ENCODE measurements at places on chromosomes 3 and 15.
A peak's percentile ranks its signal among the peaks of the same experiment; 100 is the strongest.

GRCh38 chr3:16399473-16399872 lies 114.0 kb downstream of the RFTN1 start:
- peak; percentile 61 for DNase-seq

GRCh38 chr3:170154084-170154483 lies 27.4 kb downstream of the PHC3 start:
- peak; percentile 25 for DNase-seq

GRCh38 chr3:79001255-79001654 lies 766.5 kb downstream of the ROBO1 start:
- no peak for DNase-seq

- no peak for DNase-seq
Measured at GRCh38 chr3:3065876-3066275, 44.3 kb downstream of the IL5RA start.

GRCh38 chr3:42024591-42025351 lies 62.9 kb upstream of the ULK4 start:
- no peak for DNase-seq

GRCh38 chr3:11307830-11308432 lies 35.7 kb downstream of the ATG7 start:
- DNase-seq: no peak

GRCh38 chr3:13543253-13543652 lies 5.7 kb upstream of the FBLN2 start:
- peak; percentile 87 for DNase-seq

GRCh38 chr3:48215876-48216275 lies 7.4 kb upstream of the CAMP start:
- no peak for DNase-seq

DNA sequence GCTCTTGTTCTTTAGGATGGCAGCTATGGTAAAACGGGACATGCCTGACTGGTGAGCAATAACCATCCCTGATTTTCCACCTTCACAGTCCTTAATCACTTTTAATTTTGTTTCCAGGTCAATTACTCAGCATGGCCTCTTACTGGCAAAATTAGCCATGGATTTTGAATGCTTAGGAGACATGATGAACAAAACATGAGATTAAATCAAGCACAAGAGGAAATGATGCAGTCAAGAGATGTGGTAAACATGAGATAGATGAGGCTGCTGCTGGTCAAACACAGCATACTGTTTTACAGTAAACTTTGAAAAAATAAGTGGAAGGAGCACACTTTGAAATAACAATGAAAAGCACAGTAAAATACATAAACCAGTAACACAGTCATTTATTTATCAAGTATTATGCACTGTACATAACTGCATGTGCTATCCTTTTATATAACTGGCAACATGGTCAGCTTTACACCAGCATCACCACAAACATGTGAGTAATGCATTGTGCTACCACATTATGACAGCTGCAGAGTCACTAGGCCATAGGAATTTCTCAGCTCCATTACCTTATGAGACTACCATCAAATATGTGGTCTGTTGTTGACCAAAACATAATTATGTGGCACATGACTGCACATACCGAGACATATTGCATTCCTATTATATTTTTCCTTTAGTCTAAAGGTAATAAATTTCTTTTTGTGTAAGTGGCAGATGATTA lies 30.1 kb upstream of the ZNF502 start:
- no peak for DNase-seq

DNA sequence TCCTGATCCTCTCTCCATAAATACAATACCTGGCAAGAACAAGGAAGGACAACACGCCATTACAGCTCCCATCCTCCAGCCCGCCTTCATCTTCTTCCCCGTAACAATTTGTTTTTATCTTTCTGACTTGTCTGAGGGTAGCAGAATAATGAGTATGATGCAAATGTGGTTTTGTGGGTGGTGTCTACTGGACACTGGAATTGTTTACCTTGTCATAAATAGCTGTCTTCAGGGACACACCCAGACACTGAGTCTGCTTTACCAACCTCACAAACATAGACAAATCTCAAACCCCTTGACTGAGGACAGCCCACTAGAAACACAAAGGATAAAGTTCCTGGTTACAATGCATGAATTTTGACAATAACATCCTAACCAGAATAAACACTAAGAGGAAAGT lies 13.4 kb downstream of the WDR72 start:
- no peak for DNase-seq

GRCh38 chr3:141375381-141376301 lies 7.3 kb downstream of the ZBTB38 start:
- DNase-seq: no peak

DNA sequence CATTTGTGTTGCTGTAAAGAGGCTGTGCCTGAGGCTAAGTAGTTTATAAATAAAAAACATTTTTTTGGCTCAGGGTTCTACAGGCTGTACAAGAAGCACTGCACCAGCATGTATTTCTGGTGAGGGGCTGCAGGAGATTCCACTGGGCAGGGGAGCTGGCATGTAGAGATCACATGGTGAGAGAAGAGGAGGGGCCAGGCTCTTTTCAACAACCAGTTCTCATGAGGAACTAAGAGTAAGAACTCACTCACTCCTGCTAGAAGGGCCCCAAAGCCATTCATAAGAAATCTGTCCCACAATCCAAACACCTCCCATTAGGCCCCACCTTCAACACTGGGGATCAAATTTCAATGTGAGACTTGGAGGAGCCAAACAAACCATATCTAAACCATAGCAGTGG lies 214.9 kb upstream of the LMCD1 start:
- no peak for DNase-seq

- DNase-seq: no peak
Measured at GRCh38 chr15:31259562-31260252, 66.9 kb upstream of the KLF13 start.

DNA sequence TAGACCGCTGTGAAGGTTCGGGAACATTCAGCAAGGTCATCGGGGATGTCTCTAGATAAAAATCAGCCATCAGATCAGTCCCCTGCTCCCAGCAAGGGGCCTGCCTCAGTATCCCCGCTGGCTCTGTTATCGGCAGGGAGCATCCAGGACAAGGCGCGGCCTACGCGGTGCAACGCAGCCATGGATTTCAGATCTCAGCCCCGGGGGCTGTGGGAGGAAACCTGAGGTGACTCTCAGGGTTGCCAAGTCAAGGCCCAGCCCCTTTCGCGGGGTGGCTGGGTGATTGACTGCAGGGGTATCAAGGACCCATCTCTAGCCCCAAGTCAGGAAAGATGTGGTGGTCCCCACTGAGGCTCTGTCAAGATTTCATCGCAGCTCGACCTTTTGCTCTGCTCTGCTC lies 23.1 kb upstream of the CD47 start:
- no peak for DNase-seq

GRCh38 chr3:95939235-95939809 lies 875.1 kb upstream of the EPHA6 start:
- no peak for DNase-seq

- no peak for DNase-seq
Measured at GRCh38 chr3:36924744-36925521, 19.9 kb downstream of the TRANK1 start.

GRCh38 chr3:163033652-163034051 lies 1537.0 kb downstream of the OTOL1 start:
- no peak for DNase-seq

DNA sequence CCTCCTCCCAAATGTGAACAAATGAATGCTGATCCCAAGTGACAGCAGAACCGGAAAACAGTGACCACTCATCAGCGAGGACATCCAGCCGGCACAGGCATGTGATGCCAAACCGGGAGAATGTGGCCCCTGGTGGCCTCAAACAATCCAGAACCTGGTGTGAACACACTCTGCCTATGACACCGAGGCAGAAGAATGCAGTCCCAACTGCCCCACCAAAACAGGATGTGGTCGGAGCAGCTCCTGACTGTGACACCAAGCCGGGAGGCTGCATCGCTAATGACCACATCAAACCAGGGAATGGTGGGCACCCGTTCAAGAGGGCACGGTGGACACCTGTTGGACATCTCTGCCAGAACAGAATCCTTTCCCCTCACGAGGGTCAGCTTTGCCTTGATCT lies 15.4 kb downstream of the SCN5A start:
- no peak for DNase-seq

DNA sequence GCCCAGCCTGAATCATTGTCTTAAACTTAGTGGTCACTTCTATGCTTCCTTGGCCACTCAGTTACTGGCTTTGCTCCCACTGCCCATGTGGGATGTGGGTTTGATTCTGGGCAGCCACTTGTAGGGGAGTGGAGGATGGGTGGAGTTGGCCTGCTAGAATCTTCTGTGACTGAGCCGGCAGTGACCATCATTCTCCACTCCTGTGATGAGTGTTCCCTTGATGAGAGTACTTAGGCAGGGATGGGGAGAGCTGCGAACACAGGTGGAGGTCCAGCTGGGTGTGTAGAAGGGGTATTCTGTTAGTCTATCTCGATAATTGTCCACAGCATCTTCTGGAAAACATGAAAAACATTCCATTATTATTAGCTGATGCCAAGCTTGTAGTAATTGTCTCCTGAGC lies 8.0 kb downstream of the TM6SF1 start:
- DNase-seq: no peak

DNA sequence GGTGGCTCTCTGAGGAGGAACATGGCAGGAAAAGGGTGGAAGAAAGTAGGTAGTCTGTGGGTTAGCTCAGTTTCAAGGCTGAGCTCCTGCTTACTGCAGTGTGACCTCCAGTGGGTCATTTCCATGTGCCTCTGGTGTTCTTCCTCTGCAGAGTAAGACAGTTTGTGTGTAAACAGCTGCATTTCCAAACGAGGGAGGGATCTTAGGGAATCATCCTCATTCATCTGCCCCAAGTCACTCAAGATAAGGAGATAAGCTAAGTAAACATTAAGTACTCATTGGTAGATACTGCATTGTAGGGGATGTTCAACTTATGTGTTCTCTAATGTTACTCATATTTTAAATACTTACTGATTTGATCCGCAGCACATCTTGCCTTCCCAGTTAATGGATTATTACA lies 83.6 kb downstream of the CLSTN2 start:
- DNase-seq: no peak

DNA sequence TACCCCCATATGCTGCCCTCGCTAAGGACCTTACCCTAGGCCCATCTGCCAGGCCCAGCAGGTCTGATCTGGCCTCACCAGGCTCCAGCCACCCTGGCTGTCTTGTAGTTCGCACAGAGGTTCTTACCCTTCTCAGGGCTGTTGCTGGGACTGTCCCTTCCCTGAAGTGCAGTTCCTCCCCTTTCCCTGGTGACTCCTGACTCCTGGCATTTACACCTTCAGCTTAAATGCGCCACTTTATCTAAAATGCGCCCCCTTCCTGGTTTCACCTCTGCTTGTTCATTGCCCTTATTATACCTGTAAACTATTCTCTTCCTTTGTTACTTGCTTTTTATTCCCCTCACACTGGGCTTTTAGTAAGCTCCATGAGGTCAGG lies 835 bp upstream of the TTLL3 start:
- DNase-seq: no peak

GRCh38 chr3:126441256-126441880 lies 34.3 kb downstream of the ZXDC start:
- DNase-seq: no peak

- no peak for DNase-seq
Measured at GRCh38 chr3:185082829-185083228, 70.0 kb downstream of the C3orf70 start.

- peak; percentile 30 for DNase-seq
Measured at GRCh38 chr3:31170932-31171670, 276.6 kb upstream of the GADL1 start.

DNA sequence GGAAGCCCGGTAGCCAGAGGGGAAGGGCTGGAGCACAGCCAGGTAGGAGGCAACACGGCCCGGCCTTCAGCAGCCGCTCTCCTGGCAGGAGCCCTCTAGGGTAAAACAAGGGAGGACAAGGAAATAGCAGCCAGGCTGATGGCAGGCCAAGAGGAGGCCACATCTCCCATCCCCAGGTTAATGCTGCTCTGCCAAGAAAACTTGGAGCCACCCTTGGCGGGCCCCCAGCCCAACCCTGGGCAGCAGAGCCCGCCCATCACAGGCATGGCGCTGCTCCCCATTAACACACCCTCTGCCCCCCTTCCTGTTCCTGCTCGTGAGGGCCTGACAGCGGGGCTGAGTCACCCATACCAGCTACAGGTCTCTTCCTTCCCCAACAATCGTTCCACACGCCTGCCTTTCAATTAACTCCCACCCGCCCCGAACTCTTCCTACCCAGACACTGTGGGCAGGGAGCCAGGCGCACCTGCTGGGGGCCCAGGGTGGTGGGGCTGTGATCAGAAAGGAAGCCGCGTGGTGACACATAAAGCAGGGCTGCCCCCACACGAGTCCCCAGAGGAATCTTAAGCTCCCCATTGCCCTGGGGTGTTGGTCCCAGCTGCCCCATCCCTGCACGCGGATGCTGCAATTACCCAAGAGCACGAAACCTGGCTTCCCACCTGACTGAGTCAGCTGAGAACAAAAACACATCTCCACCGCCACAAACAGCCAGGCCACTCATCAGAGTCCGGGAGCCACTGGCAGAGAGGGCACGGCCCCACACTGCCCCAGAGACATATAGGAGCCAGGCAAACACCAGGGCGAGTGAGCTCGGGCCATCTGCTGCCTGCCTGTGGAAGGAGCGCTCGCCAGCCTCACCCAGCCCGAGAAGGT lies at the start of gene C15orf62:
Gene C15orf62, plus strand, starts transcription at position 707 of the 873 bp plus-strand sequence. CDS start 516 bp downstream, outside the sequence.
- DNase-seq: no peak

DNA sequence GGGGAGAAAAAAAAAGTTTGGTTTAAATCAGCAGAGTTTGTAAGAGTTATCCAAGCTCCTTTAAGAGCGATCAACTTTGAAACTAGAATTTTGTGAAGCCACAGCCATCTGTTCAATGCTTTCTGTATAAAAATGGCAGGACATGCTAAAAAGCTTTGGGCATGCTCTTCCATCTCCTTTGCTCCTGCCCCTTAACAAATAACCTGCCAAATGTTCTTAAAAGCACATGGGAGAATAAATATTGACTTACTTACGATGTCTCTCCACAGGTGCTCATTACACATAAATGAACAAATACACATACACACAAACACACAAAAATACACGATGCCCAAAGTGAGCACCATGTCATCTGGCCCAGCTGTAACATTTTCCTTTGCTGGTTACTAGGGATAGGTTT lies 211.8 kb upstream of the DPH6 start:
- no peak for DNase-seq

DNA sequence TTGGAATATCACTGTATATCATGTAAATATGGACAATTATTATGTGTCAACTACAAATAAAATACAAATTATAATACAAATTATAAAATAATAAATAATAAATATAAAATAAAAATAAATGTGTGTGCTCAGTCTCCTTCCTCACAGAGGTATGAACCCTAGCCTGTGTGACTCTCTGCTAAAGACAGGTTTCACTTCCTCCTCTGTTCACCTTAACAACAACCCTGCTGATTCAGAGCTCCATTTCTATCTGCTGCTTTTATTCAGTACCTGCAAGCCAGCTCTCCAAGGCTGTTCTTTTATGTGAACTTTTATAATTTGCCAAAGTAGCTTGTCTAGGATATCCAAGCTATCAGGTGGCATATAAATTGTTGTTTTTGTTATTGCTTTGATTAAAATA lies 610.7 kb upstream of the GRM7 start:
- DNase-seq: no peak

DNA sequence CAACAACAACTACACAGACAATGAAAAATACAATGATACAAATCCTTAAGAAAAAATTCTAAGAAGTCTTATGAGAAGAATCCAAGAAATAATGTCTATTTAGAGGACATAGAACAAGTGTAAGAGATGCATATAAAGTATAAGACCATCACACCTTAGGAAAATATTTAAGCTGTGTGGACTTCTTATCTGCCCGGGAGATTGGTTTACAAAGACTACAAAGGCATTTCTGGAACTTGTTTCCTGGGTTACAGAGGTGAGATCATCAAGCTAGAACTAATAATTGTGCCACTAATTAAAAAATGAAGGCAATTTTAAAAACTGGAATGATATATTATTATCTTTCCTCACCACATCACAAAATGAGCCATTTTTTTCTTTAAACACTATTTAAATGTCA lies 507.1 kb downstream of the GRM7 start:
- no peak for DNase-seq

- DNase-seq: no peak
Measured at GRCh38 chr15:35139822-35140221, 54.7 kb upstream of the NANOGP8 start.

Data from AG09319 (cell line).